Right ventricle myocardium superior (tissue), 1 donor: ENCODE measurements at places on chromosomes 11 and 22. TPM values are rescaled to one million over a fixed set of nuclear protein-coding genes. Genes with fewer than 3 reads are reported as not detected.

The AQP11 gene
- 0.91 TPM for total RNA-seq

The SYT8 gene
- not detected for total RNA-seq

The PGA5 gene
- total RNA-seq: not detected

The H19 gene
- 420 TPM for total RNA-seq

The HBG1 gene
- total RNA-seq: not detected

The PELI3 gene
- 8.9 TPM for total RNA-seq

The CHRM1 gene
- total RNA-seq: not detected
